CMK (cell line): ENCODE measurements at places on chromosomes 6 and 20.

GRCh38 chr20:4012589-4012988 lies 2.8 kb downstream of the RNF24 start:
- DNase-seq, result no peak

DNA sequence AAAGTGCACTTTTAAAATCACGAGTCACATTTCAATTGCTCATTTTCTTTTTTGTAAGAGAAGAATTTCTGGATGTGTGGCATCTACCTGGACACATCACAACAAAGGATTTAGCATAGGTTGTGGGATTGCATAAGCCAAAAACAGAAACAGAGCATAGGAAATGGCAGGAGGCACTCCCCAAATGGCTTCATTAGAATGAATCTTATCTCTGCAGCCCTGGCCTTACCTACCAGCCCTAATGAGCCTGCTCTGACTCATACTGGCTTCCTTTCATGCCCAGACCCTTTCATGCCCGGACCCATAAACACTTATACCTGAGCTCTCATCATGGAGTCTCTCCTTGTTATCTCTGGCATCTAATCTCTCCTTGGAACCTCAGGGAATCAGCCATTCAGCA lies 23.9 kb upstream of the SPTLC3 start:
- DNase-seq, result no peak

- DNase-seq, result no peak
These were observed 40.2 kb downstream of the E2F3 start for GRCh38 chr6:20441921-20442320.

- no peak for DNase-seq
These were observed 54.6 kb upstream of the CST7 start for GRCh38 chr20:24894488-24894887.

DNA sequence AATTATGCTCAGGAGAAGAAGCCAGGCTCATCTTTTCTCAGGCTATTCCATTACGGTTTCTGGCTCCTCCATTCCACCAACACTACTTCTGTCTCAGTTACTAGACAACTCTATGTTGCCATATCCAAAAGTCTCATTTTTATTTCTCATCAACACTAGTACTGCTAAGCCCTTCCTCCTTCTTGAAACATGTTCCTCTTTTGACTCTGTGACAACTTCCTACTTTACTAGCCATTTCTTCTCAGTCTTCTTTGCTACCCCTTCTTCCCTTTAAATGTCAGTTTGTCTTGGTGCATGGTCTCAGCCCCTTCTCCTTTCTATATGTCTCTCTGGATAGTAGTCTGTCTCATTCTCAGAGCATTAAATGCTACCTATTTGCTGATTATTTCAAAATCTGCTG lies 7.1 kb upstream of the ADGRG6 start:
- no peak for DNase-seq

DNA sequence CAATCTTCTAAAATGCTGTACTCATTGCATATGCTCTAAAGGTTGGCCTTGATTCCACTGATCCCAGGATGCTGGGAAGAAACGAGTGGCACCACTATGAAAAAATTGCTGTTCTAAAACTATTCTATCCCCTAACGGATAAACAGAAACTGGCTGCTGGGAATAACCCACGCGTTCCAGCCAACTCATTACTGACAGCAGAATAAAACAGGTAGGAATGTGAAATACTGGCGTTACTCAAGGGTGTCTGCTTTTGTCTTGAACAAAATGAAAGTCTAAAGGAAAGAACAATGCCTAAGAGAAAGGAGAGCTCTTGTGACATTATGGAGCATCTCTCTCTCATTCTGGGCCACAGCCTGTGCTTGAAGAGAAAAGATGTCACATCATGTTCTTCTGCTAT lies 26.1 kb downstream of the GPR63 start:
- DNase-seq, result no peak

- no peak for DNase-seq
These were observed 469.7 kb upstream of the JAG1 start for GRCh38 chr20:11143481-11143880.

- no peak for DNase-seq
These were observed 79.0 kb downstream of the SYNJ2 start for GRCh38 chr6:158060455-158061360.

DNA sequence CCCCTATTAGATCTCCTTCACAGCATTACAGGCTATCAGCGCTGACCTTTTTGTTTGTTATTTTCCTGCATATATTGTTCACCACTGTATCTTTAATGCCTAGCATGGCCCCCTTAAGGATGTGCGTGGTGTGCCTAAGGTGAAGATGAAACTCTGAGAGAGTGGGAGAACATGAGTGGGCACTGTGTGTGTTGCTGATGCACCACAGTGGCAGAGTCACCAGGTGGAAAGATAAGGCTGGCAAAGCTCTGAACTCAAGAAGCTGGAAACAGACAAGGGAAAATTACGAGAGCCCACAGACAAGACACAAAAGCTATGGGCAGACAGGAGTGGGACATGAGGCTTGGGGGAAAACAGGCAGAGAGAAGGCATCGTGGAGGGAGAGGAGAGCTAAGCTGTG lies 159.8 kb downstream of the INSM1 start:
- no peak for DNase-seq

GRCh38 chr6:141969201-141969600 lies 163.5 kb upstream of the GJE1 start:
- DNase-seq, result no peak

DNA sequence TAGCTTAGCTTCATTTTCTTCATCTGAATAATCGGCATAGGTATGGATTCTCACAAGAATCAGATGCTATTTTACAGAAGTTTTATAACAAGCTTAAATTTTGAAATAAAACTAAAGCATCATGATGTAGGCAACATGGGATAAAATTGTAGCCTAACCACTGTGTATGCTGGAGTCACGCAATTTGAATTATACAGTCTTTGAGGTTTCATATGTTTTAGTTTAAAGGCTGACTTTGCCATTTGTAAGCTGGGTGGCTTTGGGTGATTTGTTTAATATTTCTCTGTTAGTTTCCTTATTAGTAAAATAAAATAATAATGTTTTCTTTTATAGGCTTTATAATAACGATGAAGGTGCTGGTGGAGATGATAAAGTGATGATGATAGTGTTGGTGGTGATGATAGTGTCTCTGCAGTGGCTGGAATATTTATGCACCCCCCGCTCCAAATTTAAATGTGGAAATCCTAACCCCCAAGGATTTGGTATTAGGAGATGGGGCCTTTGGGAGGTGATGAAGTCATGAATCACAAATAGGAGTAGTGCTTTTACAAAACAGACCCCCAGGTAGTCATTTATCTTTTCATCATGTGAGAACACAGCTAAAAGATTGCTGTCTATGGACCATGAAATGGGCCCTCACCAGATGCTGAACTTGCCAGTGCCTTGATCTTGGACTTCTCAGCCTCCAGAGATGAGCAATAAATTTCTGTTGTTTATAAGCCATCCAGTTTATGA lies 42.0 kb downstream of the DOK5 start:
- no peak for DNase-seq

GRCh38 chr6:43668151-43669028 lies 19.2 kb downstream of the MRPS18A start:
- no peak for DNase-seq

GRCh38 chr6:140855520-140855919 lies 1277.2 kb upstream of the GJE1 start:
- DNase-seq, result no peak

DNA sequence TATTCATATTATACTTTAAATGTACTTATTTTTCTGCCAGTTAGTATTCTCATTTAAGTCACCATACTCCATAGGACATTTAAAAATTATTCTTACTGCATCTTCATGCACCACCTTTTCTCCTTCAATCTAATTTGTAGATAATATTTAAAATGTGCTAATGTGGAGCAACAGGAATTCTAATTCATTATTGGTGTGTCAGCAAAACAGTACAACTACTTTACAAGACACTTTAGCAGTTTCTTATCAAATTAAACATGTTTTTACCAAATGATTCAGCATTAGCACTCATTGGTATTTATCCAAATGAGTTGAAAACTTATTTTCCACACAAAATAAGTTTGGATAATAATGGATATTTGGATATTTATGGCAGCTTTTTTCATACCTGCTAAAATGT lies 1041.8 kb upstream of the ADGRB3 start:
- DNase-seq, result no peak

- DNase-seq, result no peak
These were observed 19.4 kb upstream of the RCAN2 start for GRCh38 chr6:46510651-46511050.

DNA sequence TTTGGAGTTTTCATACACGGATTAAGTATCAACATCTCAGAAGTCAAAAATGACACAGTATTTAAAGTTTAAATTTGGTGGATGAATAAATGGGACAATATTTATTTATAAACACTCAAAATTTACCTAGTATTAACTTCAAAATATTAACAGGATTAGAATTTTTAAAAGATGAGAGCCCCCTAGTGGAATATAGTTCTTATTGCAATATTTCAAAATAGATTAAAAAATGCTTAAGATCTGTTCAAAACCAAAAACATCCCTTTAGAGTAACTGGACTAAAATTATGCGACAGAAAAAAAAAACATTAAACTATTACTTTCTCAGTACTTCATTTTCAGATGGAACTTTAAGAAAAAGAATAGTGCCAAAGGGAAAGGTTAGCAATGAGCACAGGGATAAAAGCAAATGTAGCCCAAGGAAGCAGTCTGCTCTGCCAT lies 56.6 kb downstream of the SNX14 start:
- DNase-seq, result no peak

DNA sequence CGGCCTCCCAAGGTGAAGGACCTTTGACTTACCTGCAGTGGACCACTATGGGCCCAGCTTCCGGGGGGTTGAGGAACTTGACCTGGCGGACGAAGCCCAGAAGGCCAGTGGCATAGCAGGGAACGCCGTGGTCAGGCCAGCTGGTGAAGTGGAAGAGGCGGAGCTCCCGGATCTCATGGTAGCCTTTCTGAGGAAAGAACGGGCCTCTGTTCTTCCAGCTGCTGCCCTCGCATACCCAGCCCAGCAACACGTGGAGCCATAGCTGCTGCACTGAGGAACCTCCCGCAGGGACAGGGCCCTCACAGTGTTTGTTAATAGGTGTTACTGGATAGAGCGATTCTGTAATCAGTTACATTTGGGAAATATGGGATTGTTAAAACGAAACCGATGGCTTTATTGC lies 492.1 kb upstream of the CHD6 start:
- DNase-seq, result no peak

DNA sequence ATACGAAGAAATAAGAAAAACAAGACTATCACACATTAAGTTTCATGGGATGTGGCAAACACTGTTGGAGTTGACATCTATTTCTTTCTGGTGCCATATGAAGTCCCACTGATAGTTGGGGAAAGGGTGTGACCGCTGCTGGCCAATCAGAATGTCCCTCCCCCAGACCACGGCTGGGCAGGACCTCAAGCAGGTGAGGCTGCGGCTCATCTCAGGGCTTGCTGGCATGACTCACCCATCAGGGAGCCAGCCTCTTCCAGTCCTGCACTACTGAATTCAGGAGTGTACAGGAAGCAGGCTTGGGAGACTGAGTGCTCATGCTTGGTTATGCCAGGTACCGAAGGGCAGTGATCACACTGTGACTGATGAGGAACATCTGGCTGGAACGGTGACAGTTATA lies 18.9 kb downstream of the PREP start:
- no peak for DNase-seq

DNA sequence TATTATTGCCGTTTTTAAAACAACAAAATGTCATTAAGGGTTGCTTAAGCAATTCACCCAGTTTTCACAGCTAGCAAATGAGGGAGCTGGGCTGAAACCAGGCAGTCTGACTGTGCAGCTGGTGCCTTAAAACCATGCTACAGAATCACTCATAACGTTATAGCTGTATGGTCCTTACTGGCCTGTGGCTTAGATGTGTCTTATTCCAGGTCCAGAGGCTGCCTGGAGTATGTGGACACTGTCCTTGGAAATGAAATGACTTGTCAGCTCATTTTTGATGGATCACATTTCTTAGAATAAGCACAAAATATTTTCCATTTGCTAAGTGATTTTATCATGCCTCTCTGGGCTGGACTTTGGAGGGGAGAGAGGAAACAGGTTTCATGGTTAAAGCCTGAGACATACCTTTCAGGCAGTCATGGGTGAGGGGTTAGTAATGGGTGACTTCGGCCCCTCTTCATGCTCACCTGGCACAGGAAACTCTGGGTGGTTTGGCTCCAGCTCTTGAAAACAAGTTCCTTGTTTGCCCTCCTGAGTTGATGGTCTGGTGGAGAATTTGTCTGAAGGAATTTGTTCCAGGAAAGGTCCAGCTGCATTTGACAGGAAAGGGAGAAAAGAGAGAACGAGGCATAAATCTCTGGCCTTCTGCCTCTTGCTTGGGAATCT lies 823.2 kb downstream of the DHX35 start:
- no peak for DNase-seq

- DNase-seq, result no peak
These were observed 124.2 kb downstream of the SLC16A10 start for GRCh38 chr6:111211411-111212030.

GRCh38 chr20:7696311-7696710 lies 243.9 kb downstream of the HAO1 start:
- no peak for DNase-seq

DNA sequence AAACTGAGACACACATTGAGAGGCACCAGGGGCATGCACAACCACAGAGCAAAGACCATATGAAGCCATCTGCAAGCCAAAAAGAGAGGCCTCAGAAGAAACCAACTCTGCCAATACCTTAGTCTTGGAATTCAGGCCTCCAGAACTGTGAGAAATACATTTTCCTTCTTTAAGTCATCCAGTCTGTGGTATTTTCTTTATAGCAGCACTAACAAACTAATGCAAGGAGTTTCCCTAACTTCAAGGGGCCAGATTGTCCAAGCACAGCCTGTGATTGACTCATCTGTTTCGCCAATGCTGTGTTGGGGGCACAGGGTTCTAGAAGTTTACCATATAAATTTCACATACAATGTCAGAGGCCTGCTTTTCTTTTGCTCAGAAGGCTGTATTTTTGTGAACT lies 364.6 kb downstream of the GJA1 start:
- no peak for DNase-seq

GRCh38 chr20:47768016-47768824 lies 17.1 kb downstream of the SULF2 start:
- no peak for DNase-seq

- no peak for DNase-seq
These were observed 157.5 kb downstream of the BMP7 start for GRCh38 chr20:57108742-57109570.

DNA sequence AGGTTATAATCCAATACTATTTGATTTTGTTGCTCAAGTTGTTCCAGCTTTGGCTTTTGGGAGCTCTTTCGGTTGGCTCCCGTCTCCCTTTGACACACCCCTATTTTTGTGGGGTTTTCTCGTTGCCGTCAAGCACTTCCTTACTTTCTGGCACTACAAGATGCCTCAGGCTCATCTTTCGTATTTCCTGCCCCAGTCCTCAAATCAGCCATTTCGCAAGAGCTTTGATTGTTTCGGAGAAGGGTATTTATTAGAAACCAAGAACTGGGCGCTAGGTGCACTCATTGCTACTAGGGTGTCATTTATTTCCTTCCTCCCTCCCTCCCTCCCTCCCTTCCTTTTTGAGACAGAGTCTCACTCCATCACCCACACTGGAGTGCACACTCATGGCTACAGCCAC lies 13.3 kb upstream of the SOX12 start:
- no peak for DNase-seq

GRCh38 chr6:144377586-144378210 lies 92.6 kb downstream of the UTRN start:
- DNase-seq, result no peak

- DNase-seq, result no peak
These were observed 175.0 kb downstream of the CBLN4 start for GRCh38 chr20:55830121-55830827.
